ENCODE measurements at places on chromosomes 3 and 15.

GRCh38 chr3:55718521-55718921 is 231.4 kb upstream of the WNT5A start:
- DNase-seq = no peak

DNA sequence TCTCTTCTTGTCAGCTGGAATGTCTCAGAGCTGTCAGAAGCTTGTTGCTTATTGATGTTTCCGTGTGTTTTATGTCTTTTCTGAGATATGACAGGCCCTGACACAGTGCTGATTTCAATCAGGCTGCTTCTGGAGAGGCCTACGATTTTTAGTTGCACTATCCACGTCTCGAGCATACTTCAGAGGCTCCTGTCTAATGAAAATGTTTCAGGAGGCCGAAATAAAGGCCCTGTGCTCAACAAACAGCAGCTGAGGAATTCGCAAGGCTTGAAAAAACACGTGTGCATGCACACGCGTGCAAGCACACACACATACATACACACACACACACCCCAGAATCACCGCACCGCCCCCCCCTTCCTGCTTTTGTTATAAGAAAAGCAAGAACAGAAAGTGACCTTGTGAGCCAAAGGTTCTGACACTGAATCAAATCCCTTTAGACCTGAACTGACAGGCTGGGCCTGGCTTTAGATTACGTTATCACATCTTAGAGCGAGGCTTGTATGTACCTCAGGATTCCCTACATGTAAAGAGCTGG is 296.6 kb downstream of the NR2F2 start:
- no peak for DNase-seq

DNA sequence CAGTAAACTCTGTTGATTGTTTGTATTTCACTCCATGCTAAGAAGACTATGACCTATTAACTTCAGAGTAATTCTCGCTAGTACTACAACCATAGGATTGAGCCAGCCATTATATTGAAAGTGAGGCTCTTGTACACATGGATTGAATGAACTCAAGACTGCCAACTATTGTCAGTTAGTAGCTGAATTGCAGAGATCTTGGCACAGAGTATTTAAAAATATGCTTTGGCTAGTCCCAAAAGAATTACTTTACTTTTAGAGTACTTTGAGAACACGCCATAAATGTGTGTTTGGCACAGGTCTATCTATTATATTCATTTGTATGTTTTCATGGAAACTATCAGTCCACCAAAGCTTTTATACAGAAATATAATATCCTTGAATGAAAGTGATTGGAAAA is 226.7 kb upstream of the DCBLD2 start:
- no peak for DNase-seq

DNA sequence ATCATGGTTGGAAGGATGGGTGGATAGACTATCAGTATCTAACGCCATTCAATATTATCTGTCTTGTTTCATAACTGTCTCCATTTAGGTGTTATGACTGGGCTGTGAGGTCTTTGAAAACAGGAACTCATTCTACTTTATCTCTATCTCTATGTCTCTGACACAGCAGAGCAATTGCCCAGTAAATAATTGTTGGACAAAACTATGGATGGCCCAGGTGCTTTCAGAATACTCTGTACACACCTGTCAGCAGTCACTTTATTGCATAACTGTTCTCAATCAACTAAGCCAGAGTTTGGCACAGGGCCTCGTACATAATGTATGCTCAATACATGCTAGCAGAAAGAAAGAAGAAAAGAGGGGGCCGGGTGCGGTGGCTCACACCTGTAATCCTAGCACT is 210.3 kb downstream of the OPA1 start:
- DNase-seq = no peak

GRCh38 chr15:66505430-66505811 is 295 bp downstream of the ZWILCH start:
- DNase-seq = no peak
